ENCODE measurements at places on chromosomes 1 and 21.

- no peak for DNase-seq
These were observed 144.3 kb downstream of the DNM3 start for GRCh38 chr1:171985639-171986038.

DNA sequence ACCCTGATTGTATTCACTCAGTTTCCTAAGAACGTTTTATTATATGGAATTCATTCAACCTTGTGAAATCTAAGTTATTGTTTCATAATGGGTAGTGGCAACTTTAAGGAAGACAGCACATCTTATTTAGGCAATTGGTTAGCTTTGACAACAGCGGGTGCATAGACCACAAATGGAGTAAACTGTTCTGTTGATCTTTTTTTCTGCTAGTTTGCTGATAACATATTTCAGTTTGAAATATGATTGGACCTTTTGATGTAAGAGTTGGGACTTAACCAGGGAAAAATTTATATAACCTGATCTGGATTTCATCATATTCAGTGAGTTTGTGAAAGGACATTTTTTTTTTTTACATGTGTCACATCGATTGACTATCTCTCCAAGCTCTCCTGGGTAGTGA, 151.7 kb downstream of the HLX start:
- no peak for DNase-seq

GRCh38 chr1:34870395-34870794, 10.8 kb upstream of the SMIM12 start:
- no peak for DNase-seq

DNA sequence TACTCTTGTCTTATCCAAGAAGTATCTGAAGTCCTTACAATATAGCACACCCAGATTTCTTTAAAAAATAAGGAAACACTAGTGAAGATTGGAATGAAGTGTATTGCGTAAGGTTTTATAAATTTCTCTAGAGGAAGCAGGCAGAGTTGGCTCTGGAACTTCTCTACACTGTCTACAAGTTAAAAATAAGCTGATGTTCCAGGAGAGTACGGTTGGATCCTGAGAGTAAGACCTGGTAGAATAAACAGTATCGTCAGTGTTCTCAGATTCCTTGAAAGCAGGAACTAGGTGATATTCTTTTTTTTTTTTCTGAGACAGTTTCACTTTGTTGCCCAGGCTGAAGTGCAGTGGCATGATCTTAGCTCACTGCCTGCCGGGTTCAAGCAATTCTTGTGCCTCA, 107.9 kb downstream of the USP25 start:
- DNase-seq: no peak

DNA sequence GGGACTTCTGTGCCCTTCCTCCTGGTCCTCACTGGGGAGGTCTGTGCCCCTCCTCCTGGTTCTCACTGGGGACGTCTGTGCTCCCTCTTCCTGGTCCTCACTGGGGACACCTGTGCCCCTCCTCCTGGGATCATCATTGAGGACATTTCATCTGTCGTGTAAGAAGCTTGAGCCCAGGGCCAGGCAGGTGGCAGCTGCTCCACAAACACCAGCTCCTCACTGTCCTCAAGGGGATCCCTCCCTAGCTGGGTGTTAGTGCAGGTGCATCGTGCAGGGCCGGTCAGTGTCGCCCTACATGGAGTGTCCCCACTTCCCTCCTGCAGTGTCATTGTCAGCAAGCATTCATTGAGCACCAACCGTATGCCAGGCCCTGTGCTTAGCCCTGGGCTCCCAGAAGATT, 312.7 kb downstream of the PTPRU start:
- DNase-seq: no peak

- DNase-seq: no peak
These were observed 4.4 kb downstream of the KRTAP26-1 start for GRCh38 chr21:30315701-30316100.

- no peak for DNase-seq
These were observed 97.3 kb upstream of the MARK1 start for GRCh38 chr1:220430586-220430985.

- DNase-seq: no peak
These were observed at the start of gene BARHL2 for GRCh38 chr1:90716552-90717355. Gene BARHL2 (minus strand): TSS chr1:90717302. CDS start chr1:90717195, 107 bp downstream.

GRCh38 chr21:16863362-16863905, 649.4 kb upstream of the CXADR start:
- DNase-seq: no peak

GRCh38 chr1:114015075-114015474, 35.8 kb downstream of the OLFML3 start:
- DNase-seq: no peak

DNA sequence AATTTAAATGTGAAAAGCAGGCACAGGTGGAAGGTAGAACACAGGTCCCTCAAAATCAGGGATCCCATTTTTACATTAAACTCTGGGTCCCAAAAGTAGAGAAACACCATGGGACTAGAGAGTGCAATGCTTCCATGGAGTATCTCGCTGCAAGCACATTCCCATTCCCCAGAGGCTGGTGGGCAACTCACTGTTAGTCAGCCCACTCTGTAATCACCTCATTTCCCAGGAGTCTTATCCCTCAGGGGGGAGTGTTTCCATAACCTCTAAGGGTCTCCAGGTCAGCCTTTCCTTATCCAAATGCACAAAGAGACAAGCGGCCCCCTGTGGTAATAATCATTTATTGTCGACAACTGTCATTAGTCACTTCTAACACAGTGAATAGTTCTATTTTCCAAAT, 490.1 kb upstream of the LRRC7 start:
- no peak for DNase-seq

DNA sequence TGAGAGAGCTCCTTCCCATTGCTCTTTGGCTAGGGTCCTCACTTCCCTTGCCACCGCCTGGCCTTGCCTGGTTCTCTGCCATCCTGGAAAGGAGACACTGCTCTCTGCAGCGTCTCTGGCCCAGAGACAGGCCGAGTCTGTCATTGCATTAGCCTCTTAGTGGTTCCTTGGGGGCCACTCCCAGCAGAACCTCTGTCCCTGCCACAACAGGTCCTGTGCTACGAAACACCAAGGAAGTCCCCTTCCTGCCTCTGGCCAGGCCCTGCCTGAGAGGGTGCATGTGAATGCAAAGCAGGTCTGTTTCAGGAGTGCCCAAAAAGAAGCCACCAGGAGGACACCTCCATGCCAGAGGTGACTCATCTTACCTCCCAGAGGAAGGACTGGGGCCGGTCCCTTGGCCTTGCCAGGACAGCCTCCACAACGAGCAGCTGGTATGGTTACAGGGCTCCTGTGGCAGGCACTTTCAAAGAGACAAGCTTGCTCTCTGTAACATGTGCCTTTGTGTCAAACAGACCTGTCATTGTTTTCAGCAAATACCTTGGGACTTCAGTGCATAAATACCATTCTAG, 59.6 kb downstream of the VPS26C start:
- DNase-seq: no peak

GRCh38 chr1:25456502-25456901, 25.8 kb downstream of the MACO1 start:
- DNase-seq: no peak

DNA sequence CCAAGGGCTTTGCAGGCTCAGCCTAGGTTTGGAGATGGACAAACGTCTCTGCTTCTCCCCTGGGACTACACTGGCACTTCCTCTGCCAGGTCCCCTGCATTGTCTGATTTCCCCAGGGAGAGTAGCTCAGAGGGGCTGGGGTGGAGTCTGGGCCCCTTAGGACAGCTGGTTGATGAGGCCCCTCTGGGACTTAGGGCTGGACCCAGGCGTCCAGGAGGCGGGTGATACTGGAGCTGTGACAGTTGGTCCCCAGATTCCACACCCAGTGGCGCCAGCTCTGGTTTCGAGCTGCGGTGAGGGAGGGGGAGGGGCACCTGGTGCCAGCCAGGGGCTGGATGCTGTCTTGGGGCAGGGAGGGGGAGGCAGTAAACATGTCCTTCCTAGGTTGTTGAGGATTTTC, 7.4 kb upstream of the MEX3A start:
- DNase-seq: no peak

DNA sequence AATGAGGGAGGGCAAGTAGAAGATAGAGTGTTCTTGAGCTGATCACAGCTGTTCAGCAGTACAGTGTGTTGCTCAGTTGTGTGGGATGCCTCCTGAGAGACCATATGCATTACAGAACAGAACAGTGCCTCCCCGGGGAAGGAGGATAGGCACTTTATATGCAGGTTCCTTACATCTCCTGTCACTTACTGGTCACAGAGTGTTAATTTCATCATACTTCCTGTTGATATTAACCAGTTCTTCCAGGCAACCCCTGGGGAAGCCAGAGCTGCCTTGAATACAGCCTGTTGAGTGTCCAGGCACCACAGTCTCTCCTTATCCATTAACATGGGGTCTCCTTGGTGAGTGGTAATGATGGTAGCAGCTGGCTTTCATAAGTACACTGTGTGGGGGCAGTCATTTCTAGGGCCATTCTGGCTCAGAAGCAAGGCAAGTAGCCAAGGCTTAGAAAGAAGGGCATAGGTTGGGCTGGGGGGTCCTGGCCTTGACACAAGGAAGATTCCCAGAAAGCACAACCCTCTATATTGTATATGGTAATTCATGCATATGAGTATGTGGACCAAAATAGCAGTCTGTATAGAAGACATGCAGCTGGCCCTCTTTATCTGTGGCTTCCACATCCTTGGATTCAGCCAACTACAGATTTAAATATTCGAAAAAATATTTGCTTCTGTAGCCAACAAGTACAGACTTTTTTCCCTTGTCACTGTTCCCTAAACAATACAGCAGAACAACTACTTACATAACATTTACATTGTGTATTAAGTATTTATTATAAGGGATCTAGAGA, 142.4 kb downstream of the ZP4 start:
- no peak for DNase-seq

DNA sequence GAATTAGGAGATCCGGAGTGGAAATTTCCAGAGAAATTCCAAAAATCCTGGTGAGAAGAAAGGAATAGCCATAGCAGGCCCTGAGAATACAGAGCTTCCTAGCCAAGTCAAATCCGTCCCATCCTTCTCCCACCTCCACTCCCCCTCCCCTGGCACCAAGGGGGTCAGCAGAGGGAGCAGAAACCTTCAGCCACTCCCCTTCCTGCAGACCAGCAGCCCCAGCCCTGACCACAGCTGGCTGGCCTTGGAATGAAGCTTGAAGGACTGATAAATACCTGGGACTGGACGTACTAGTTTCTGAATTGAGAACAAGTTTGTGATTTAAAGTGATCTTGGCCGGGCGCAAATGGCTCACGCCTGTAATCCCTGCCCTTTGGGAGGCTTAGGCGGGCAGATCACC, 13.8 kb upstream of the RIPPLY3 start:
- no peak for DNase-seq

DNA sequence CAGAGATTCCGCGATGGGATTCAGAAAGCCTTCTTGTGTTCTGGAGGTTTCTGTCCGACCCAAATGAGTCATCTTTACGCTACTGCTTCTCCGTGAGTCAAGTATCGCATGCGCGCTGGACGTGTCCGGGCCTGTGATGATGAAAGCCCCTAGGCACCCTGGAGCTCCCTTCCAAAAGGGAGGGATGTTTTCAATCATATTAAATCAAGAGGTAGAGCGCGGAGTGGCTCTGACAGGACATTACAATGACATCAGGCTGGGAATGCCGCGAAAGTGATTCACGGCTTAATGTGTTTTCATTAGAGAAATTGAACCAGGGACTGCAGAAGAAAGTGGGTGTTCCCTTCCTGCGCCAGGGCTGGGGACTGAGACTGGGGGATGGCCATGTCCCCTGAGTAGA, 48.5 kb downstream of the AJAP1 start:
- no peak for DNase-seq

DNA sequence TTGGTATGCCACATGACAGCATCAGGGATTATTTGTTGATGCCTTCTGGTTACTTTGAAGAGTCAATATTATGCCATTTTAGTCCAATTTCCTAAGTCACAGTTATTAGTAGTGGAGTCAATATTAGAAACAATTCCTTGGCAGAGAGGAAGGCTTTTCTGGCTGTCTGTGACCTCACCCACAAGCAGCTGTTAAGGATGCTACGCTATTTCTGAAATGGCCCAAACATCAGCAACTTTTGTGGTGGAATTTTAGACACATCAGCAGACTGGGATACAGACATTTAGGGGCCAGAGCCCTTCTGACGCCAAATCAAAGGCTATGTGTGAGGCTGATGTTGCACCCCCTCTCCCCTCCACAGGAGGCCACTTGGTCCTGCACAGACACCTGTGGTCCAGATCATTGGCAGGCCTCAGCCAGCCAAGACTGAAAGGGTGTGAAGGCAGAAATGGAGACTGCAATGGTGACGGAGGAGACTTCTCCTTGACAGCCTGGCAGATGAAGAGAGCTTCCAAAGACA, 9.2 kb upstream of the RXRG start:
- no peak for DNase-seq

- no peak for DNase-seq
These were observed 213.0 kb downstream of the CRB1 start for GRCh38 chr1:197481101-197481500.

- DNase-seq: no peak
These were observed 94.4 kb downstream of the SH3GLB1 start for GRCh38 chr1:86798608-86799291.

- no peak for DNase-seq
These were observed 77.0 kb upstream of the MACF1 start for GRCh38 chr1:39127513-39127912.

DNA sequence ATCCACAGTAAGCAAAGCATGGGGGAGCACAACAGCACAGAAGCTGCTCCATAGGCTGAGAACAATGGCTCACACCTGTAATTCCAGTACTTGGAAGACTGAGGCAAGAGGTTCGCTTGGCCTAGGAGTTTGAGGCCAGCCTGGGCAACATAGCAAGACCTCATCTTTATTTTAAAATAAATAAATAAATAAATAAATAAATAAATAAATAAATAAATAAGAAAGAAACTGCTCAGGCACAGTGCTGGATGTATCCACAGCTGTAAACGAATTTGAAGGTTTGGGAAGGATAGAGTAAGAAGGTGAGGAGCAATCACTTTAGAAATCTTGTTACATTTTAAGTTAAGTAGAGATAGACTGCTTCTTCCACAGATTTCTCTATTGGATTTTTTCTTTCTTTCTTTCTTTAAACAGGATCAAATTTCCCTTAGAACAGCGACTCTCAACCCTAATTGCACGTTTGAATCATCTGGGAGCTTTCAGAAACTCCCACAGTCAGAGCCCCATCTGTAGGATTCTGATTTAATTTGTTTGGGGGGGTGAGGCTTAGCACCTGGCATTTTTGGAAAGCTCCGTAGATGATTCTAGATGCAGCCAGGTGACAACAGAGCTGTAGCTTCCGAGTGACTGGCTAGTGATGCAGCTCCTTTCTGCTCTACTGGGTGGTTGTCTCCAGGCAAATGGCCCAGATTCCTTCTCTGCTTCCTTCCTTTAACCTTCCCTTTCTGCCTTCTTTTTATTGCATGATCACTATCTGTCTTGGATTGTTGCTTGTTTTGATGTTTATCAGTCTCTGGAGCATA, 53.5 kb downstream of the S1PR1 start:
- DNase-seq: no peak
